Frontal cortex (tissue), 4 donors: ENCODE measurements at places on chromosomes 5 and 9. TPM values are rescaled to one million over a fixed set of nuclear protein-coding genes. Genes with fewer than 3 reads are reported as not detected.

DNA sequence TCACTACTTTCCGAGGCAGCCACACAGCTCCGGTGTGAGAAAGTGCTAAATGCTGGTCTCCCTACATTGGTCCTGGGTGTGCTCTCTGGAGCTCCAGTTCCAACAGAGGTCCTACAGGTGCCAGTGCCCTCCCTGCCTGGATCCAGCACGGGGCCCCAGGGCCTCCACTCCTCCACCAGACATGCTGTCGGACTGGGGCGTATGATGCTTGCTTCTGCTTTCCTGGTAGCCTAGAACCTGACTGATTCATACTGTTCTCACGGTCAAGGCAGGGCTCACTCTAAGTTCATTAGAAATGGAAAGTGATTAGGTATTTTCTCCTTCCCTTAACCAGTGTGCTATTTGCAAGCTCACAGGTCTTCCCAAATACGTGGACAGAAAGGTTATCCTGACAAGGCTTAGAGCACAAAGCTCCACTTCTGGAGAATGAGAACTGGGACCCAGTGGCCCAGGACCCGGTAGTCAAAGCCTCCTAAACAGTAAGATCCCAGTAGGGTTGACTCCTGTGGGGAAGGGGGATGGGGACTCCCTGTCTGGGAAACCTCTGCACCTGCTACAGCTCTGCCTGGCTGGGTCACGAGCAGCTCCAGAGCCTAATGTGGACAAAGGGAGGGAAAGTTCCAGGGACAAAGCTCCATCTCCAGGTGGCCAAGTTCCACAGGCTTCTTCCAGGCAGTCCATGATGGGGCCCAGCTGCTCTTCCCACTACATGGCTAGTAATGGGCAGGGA lies 98.1 kb downstream of the PAX5 start:
- DNase-seq: no peak

DNA sequence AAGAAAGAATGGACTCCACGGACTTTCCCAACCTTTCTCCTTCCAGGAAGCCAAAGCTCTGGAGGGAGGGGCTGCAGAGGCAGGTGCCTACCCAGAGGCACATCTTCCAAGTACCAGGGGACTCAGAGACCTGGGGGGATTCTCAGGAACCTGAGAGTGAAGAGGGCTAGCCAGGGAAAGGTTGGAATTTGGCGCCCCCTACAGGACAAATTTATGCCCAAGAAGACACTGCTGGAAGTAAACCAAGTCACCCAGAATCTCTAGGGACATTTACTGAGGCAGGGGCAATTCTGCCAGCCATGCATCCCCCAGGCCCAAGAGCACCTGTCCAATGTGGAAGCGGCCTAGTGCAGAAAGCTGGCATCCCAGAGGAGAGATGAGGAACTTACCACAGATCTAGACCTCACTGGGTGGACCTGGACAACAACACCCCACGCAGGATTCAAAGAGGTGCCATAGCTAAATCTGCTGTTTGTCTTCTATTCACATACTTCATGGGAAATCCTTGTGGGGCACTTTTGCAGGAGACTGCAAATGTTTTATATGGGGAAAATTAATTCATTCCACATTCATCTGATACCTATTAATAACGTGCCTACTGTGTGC lies 25.9 kb upstream of the IDNK start:
- DNase-seq: peak; percentile 22

DNA sequence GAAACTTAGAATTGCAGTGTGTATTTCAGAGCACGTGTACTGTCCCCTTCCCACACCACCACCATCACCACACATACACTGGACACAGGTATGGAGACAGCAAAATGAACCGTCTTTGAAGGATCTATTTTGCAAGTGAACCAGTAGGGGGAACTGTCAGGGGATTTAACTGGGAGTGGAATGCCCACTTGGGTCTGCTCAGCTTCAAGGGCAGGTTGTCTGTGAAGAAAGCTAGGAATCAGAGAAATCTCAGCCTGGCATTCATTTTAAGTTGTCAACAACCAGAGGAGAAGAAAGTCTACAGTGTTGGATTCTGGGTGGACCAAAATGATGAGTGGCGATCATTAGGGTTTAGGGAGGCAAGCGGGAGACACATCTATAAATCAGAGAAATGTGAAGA lies 147.0 kb downstream of the DCP2 start:
- DNase-seq: no peak

DNA sequence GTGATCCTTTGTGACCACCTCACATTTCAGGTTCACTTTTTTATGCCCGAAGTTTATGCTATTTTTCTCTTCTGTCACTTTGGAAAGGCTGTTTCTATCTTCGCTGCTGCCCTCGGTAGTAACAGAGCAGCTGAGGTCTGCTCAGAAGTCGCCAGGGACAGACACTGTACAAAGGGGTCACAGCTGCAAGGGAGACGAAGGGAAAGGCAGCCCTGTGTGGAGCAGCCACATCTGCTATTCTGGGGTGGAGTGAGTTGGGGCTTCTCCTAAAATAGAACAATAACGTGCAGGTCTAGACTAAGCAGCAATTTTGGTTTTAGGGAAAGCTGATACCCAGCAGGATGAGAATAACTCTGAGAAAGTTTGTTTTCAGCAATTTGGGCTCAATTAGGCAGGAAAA lies 72.5 kb downstream of the ACTL7B start:
- DNase-seq: no peak

GRCh38 chr5:89697581-89697980 lies 712.0 kb downstream of the CETN3 start:
- DNase-seq: no peak

DNA sequence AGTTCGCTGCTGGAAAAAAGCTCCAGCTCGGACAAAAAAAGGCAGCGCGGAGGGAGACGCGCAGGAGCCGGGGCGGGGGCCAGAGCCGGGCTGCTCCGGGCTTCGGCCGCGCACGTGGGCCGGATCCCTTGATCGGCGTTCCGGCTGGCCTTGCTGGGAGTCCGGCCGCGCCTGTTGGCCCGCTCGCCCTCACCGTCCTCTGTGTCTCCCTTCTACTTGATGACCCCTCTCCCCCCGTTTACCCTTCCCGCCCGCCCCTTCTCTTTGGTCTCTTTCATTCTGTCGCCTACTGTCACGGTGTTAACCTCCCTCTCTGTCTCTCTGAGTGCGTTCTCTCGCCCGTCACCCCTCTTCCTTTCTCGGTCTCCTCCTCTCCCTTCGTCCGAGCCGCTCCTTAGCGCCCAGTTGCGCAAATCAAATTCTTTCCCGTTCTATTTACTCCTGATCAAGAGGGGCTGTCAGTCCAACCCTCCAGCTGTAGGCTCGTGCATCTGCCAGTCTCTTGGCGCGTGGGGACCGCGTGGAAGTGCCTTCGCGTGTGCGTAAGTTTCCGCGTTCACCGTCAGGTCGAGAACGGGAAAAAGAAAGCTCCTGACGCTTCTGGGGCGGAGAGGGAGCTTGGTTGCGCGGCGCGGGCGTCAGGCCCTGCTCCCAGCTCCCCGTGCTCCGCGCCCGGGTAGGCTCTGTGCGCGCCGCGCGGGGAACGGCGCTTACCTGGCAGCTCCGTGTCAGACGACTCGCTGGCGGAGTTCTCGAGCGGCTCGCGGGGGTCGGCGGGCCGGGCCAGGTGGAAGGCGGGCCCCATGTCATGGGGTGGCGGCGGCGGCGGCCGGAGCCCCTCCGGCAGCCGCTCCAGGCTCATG lies 798 bp downstream of the PITX1 start:
- no peak for DNase-seq

DNA sequence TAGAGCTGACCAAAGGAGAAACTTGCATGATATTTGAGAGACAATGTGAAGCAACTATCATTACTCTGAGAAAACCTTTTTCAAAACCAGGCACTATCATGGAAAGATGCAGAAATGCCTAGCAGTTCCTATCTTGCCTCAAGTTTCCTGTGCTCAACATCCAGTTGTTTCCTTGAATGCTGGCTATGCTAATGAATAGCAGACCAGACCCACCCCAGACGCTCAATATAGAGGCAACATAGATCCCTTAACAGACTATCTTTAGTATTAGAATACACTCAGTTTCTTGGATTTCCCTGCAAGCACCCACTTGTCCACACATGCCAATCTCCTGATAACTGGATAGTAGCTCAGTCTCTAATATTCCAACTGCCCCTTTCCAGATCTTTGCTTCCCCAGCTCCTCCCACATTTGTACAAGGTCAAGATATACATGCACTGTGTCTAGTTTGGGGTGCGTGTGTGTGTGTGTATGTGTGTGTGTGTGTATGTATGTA lies 93.3 kb upstream of the PCSK5 start:
- DNase-seq: no peak

GRCh38 chr5:172213126-172213525 lies 19.2 kb downstream of the EFCAB9 start:
- DNase-seq: no peak

- no peak for DNase-seq
These were observed 168.1 kb upstream of the POC5 start for GRCh38 chr5:75885321-75885720.

GRCh38 chr5:128706269-128706668 lies 168.2 kb upstream of the FBN2 start:
- DNase-seq: no peak

- no peak for DNase-seq
These were observed 8.2 kb upstream of the TNFAIP8 start for GRCh38 chr5:119347574-119347973.

DNA sequence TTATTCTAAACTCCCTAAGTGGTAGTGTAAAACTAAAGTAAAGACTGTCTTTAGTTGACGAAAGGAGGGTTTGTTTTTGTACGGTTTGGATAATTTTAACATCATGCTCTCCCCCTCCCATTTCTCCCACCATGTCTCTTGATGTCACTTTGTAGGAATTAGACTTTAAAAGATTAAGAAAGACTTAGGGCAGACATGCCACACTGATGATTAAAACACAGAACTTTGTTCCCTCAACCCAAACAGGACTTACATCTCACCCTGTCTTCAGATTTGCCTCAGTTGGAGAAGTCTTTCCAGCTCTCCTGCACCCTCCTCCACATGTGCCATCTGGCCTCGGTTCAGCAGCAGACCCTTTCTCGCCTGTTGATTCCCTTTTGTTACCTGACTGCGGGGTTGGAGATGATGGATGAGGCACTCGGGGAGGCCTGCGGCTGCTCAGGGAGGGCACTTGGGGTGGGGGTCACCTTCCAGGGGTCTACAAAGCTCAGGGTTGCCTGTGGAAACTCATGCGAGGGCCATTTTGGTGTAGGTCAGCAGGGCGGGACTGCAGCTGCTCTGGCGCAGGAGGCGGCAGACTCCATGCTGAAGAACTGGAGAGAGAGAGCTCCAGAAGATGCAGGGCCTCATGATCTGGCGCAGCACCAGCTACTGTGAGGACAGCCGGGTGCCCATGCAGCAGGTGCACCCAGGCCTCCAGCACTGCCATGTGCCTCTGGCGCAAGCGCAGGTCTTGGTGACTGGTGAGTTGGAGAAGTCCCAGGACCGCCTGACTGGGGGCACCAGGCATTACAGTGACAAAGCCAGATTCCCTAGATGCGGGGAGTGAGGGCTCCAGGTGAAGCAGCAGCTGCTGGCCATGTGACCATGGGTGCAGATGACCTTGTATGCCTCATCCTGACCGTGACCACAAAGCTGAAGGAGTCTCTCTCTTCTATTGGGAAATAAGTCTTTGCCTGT lies 24.5 kb upstream of the EXOC3 start:
- DNase-seq: no peak

- no peak for DNase-seq
These were observed 112.3 kb upstream of the CXCL14 start for GRCh38 chr5:135691044-135691443.

GRCh38 chr5:137096149-137097103 lies 402.7 kb downstream of the SPOCK1 start:
- no peak for DNase-seq

DNA sequence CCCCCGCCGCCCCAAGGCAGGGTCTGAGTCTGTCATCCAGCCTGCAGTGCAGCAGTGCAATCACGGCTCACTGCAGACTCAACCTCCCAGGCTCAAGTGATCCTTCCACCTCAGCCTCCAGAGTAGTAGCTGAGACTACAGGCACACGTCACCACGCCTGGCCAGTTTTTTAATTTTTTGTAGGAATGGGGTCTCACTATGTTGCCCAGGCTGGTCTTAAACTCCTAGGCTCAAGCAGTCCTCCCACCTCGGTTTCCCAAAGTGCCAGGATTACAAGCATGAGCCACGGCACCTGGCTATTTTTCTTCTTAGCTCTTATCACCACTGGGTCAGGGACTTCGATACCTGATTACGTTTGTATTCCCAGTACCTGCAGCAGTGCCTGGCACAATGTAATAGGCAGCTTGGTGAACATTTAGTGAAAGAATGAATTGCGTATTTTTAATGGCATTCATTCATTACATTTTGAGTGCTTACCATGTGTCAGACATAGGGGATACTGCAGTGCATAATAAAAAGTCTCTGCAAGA lies 10.3 kb downstream of the LARP1 start:
- no peak for DNase-seq

DNA sequence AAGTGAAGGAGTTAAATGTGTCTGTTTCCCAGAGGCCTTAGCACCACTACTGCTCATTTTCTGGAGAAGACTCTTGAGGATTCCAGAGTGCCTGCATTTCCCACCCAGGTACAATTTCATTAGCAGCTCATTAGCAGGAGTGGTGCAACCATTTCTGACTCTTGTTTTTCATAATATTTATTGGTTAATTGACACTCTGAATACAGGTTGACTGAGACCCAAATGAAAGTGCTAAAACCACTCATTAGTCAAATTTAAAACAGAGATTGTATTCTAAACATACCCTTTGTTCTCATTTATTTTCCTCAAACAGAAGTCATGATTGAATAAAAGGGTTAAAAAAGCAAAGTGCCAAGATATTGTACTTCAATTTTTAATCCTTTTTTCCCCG lies 134.5 kb downstream of the SIL1 start:
- no peak for DNase-seq

DNA sequence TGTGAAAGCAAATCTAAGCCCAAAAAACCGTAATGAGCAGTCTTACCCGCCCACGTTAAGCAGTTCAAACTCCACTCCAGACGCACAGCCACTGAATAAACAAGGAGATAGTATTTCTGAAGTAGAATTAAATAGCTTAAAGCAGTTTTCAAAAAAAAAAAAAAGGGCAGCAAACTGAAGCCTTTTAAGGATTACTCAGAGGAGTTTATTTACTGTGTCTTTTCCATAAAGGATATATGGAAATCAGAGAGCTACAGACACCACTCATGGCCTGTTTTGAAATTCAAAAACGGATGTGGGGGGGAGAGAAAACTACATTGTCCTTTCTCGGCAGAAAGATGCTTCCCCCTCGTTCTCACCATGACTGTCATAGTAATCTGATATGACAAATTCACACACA lies 83.7 kb upstream of the IRX1 start:
- no peak for DNase-seq

DNA sequence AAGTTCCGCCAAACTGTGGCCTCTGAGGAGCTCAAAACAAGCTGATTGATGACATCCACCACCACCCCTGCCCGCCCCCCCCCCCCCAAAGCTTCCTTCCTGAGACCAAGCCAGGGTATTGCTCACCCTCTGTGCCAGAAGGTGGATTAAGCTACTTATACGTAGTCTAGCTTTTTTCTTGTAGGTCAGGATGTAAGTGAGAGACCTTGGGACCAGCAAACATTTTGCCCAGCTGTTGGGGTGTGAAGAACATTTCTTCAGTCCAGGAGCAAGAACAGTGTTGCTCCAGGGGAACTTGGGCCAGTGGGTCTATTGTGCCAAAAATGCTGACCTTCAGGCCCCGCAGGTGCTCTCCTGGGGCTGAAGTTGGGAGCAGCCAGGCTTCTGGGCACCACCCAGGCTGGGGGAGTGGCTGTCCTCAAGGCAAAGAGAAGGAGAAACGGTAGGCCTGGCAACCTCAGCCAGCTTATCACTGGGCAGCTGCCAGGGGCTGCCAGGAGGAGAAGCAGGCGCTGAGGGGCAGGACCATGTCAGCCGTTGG lies 18.0 kb downstream of the NEURL1B start:
- no peak for DNase-seq

CCDC187 gene
- total RNA-seq: 0.41 TPM

KCNMB1 gene
- under 0.01 TPM for total RNA-seq

HSD17B4 gene
- 179 TPM for total RNA-seq

DND1 gene
- total RNA-seq: 0.82 TPM

EQTN gene
- 1.6 TPM for total RNA-seq
